ENCODE measurements at places on chromosomes 1 and 21. TPM values are rescaled to one million over a fixed set of nuclear protein-coding genes. Genes with fewer than 3 reads are reported as not detected.

- DNase-seq, result no peak
Observed at GRCh38 chr21:17725339-17725738, 93.8 kb downstream of the C21orf91 start.

GRCh38 chr1:50742523-50742922 lies 217.5 kb downstream of the FAF1 start:
- DNase-seq, result no peak

The TXNDC12 gene
- total RNA-seq, result 47.5 TPM

GRCh38 chr1:98696077-98696476 lies 34.6 kb downstream of the SNX7 start:
- DNase-seq, result no peak

- no peak for DNase-seq
Observed at GRCh38 chr1:221961532-221962292, 219.8 kb upstream of the DUSP10 start.
